ENCODE measurements at places on chromosomes 16 and 17.

- peak; percentile 83 for DNase-seq
Measured at GRCh38 chr17:28371245-28372202, at the start of gene SARM1. SARM1 (plus strand) TSS chr17:28371694; CDS start chr17:28372033, 339 bp downstream.

DNA sequence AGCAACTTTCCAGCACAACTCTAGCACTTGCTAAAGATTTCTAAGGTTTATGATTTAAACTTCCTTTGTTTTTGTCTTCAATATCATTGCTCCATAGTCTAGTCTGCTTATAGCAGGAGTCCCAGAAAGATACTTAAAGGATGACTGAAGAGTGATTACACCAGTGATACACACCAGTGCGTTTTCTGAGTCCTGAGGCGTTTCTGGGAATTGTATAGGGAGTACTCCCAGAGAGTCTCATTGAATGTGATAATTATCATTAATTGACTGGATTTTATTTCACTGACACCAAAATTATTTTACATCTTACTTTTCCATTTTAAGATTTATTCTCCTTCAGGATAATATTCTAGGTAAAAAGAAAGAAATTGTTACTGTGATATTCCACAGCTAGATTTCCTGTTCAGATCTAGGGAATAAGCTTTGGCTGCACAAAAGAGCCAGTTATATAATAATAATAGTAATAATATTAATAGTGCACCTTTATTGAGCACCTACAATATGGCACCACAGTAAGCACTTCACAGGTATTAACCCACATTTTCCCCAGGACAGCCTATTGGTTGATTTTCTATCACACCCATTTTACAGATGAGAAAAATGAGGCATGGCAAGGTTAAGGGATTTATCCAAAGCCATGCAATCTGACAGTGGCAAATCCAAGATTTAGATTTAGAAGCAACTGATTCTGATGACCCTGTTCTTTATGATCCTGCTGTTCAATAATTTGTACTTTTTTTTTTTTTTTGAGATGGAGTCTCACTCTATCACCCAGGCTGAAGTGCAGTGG, 62.6 kb downstream of the IRX5 start:
- no peak for DNase-seq

DNA sequence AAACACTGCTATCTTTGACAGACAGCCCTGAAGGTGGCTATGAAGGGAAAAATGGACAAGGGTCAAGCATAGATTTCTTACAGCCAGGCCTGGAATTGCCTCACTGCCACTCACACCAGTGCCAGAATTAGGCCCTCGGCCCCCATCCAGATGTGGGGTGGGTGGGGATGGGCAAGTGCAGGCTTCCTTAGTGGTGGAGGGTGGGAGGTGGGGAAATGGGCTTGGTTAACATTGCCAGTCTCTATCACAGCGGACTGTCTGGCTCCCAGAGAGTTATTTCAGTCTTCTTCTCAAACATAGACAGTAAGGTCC, 24.9 kb downstream of the B9D1 start:
- DNase-seq: no peak

- no peak for DNase-seq
Measured at GRCh38 chr17:65677932-65678331, 116.5 kb upstream of the AXIN2 start.

DNA sequence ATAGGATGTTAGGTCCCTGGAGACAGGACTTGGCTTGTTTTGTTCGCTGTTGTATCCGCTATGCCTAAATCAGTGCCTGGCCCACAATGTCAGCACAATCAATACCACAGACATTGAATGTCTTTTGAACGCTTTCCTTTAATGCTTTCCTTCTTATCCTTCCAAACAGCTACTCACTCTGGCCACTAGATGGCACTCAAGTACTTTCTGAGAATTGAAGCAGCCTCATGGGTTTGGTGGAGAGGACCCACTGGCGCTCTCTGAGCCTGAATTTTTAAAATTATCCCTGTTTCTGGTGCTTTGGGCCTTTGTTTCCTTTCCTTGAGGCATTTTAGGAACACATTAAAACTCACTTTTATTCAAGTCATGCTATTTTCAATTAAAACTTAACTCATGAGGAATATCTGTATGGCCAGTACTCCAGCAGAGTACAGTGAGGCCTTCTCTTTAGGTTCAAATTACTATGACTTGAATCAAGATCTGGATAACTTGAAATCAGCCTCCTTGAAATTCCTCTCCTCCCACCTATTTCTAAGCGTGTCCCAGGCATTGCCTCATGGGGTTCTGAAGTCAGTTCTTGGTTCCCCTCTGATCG, 3.2 kb upstream of the NLRP1 start:
- peak; percentile 57 for DNase-seq

DNA sequence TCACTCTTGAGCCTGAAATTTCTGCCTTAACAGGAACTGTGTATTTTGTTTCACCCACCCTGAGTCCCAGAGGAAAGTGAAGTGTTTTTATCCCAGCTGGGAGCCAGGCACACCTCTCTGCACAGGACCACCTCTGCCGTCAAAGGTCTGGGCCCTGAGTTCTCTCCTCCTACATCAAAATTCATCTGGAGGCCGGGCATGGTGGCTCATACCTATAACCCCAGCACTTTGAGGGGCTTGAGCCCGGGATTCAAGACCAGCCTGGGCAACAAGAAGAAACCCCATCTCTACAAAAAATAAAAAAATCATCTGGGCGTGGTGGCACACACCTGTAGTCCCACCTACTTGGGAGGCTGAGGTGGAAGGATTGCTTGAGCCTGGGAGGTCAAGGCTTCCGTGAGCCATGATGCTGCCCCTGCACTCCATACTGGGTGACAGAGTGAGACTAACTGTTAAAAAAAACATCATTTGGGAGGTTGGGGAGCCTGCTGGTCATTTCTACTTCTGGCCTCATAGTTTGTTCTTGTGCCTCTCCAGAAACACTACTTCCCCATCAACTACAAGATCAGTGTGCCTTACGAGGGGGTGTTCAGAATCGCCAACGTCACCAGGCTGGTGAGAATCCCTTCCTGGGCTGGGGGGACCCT, 9.8 kb downstream of the IL34 start:
- DNase-seq: no peak

GRCh38 chr17:78854508-78854907, 13.9 kb upstream of the USP36 start:
- no peak for DNase-seq

Measured in foreskin melanocyte (primary cell).